ENCODE measurements at places on chromosomes 7 and 10. TPM values are rescaled to one million over a fixed set of nuclear protein-coding genes. Genes with fewer than 3 reads are reported as not detected.

The C7orf33 gene
- total RNA-seq = not detected

The CDC14C gene
- total RNA-seq = 0.29 TPM

GRCh38 chr10:6297522-6297921, 94.8 kb downstream of the PFKFB3 start:
- H3K4me3 ChIP-seq = no peak overlapping the region
- peaks cover 6% of the 10 kb centered on the region for H3K4me1 ChIP-seq
- H3K27me3 ChIP-seq = no peaks in the 10 kb centered on the region
- no peaks in the 10 kb centered on the region for H3K36me3 ChIP-seq

DNA sequence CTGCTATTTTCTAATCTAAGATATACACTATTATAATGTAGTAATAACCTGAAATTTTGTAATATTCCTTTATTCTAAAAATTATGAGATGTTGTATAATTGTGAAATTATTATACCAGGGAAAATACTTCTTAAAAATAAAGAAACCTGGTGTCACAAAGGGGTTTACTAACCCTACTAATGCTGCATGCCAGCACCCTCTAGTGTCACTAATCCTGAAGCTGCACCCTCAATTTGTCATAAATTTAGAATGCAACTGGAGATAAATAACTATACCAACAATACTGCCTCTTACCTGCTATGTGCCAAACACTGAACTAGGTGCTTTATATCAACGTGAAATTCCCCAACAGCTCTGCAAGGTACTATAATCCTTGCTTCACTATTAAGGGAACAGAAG, 30.8 kb downstream of the TM9SF3 start:
- peaks cover 4% of the 10 kb centered on the region for H3K4me1 ChIP-seq
- H3K36me3 ChIP-seq = peaks cover 57% of the 10 kb centered on the region
- no peaks in the 10 kb centered on the region for H3K27me3 ChIP-seq
- no peak for DNase-seq
- H3K27ac ChIP-seq = no peak overlapping the region

Data from osteoblast (primary cell).